ENCODE measurements at places on chromosomes 3 and 15. TPM values are rescaled to one million over a fixed set of nuclear protein-coding genes. Genes with fewer than 3 reads are reported as not detected.

GRCh38 chr15:39736412-39737195, 46.0 kb downstream of the FSIP1 start:
- no peak for DNase-seq

RLBP1 gene
- not detected for total RNA-seq

UROC1 gene
- not detected for total RNA-seq

- no peak for DNase-seq
Measured at GRCh38 chr15:66753687-66754377, 51.8 kb downstream of the SMAD6 start.

ABHD5 gene
- 32.6 TPM for total RNA-seq

DNA sequence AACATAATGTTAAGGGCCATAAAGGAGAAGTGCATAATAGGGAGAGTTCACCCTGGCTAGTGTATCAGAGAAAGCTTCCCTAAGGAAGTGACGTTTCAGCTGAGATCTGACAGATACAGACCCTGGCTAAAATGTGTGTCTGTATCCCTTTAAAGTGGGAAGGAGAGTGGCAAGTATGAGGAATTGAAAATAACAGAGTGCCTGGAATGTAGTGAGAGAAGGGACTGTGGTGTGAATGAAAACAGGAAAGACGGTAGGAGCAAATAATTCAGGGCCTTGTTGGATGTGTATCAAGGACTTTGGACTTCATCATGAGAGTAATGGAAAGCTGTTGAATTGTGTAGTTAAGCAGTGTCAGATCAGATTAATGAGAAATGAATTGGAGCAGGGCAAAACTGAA, 30.5 kb downstream of the NEO1 start:
- no peak for DNase-seq

Data from MCF 10A (cell line).